ENCODE measurements at places on chromosomes 7 and 10.

GRCh38 chr10:100741378-100742075 is 3.9 kb upstream of the PAX2 start:
- DNase-seq: no peak

DNA sequence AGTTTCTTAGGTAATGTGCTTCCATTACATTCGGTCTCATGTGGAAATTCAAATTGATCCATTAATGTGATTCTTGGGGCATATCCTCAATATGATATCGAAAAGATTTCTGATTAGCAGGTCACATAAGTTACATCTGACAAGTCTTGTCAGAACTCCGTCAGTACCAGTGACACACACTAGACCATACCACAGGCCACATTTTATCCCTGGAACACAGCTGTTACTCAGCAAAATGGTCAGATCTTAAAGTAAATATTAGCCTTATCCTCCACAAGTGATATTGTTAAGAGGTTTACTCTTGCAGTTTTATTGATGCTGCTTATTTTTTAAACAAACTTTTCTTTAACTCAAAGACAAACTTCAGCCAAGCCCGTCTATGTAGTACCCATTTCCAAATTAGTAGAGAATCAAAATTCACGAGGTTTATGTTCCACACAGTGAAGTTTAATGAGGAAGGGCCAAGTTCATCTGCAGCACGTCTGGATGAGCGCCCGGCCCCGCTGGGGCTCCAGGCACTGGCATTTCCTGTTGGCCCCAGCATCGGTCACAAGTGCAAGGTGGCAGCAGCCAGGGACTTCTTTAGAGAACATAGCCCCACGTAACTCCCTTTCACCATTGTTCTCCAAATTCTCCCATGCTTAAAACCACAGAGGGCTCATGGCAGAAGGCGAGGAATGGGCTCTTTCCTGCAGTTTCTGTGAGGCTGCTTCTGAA is 132.2 kb downstream of the VIPR2 start:
- no peak for DNase-seq

DNA sequence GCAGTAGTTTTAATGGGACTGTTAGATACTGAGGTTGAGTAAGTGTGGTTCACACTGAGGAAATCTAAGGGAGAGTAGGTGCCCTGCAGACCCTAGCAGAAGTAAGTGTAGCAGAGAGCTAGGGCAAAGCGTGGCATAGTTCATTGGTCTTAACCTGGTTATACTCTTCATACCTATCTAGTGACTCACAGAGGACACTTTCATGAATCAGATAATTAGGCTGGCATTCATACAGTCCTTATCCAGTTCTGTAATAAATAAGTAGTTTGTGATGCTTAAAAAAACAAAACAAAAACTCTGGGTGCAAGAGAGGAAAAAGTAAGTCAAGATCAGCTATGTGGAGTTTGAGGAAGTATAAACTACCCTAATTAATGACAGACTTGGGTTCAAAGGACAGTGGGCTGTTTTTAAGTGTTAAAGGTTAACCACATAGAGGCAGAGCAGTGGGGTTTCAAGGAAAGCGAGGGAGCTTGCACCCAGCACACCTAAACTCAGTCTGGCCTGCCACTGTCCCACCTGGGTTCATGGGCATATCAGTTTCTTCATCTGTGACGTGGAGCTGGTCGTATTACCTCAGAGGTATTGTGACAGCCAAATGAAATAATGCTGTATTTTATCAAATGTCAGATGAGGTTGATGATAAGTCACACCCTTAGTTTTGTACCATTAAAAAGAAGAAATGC is 27.1 kb downstream of the LMTK2 start:
- peak; percentile 4 for DNase-seq

DNA sequence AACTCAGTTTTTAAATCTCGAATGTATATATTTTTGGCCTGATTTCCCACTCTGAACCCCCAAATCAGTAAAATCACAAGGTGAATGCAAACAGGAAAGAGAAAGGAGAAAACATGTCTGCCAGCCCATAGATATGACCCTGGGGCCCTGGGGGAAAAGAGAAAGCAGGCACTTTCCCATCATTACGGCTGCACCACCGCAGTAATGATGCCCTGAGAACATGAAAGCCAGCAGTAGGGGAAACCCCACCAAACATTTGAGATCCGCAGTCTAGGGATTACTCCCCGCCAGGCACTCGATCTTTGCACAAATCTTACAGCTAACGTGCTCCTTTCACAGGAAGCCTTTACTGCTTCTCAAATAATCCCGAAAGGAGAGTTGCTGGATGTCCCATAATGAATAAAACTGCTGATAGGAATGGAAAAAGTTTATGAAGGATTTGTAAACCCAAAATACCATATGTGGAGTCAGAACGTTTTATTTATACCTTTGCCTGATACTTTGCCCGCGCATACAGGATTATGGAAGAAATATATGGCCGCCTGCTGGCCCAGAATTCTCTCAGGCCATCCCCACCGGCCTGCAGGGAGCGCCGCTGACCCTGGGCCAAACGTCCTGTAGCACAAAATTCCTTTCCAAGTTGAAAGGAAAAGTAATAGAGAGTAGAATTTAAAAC is 180.0 kb upstream of the INHBA start:
- no peak for DNase-seq

- DNase-seq: no peak
These were observed 114.1 kb upstream of the MACROH2A2 start for GRCh38 chr10:69938541-69938991.

GRCh38 chr10:79203014-79203644 is 134.4 kb downstream of the ZMIZ1 start:
- no peak for DNase-seq

- DNase-seq: no peak
These were observed 48.2 kb upstream of the ANKRD1 start for GRCh38 chr10:90969121-90969534.

DNA sequence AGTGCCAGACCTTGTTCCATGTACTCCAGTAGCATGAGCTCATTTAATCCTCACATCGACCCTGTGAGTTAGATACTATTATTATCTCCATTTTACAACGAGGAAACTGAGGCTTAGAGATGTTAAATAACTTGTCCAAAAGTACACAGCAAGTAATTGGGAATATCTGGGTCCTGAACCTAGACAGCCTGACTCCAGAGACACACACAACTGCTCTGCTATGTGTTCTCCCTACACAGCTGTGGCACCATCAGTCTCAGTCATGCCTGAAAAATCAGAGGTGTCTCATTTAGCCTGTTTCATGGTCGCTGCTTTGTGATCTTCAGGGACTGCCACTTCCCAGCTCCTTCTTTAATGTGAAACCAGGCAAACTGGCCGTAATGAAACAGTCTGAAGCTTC is 56.5 kb downstream of the COL1A2 start:
- DNase-seq: no peak

GRCh38 chr10:28241741-28242399 is 61.0 kb downstream of the MPP7 start:
- DNase-seq: peak; percentile 70

DNA sequence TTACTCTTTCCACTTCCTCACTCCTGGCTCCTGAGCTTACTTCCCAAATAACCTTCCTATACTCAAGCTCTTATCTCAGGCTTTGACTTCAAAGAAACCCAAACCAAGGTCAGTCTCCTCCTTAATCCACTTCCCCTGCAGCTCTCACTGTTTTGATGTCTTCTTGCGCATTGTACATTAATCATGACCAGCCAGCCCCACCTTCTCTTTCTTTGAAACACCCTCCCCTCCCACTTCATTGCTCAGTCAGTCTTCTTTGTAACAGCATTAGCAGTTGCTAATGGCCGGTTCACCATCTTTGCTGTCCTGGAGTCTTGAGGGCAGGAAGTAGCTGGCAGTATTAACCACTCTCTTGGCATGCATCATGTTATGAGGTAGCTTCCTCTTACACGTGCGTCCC is 57.9 kb upstream of the CHCHD3 start:
- DNase-seq: no peak

DNA sequence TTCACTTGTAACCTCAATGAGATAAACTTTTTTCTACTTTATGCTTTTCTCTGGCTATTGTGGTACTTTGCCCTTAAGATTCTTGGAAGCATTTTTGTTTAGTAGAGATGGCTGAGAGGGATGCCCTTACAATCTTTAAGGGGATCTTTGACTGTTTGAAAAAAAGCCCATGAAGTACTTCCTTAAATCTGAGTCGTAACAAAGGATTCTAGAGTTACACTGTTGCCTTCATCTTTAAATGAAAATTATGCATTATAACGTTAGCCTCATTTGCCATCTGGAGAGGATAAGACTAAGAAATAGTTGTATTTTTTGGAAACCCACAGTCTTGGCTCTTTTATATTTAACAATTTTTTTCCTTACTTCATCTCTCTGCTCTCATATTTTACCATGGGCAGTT is 37.8 kb upstream of the FZD1 start:
- peak; percentile 25 for DNase-seq

DNA sequence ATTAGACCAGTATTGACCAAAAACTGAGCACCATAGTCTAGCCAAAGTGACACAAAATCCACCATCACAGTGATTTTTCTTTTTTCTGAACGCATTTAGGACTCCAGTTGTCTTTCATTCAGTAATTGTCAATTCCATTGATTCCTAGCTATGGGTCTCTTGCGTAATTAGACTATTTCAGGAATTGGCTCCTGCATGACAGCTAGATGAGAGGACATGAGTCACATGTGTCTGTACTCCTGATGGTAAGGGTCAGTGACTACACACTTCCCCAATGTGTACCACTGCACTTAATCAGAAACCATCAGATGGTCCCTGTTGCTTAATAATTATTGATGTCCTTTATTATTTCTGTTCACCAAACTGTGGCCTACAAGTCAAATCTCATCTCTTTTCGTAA is 469.5 kb downstream of the POM121L12 start:
- no peak for DNase-seq

GRCh38 chr7:99041526-99041925 is 102.4 kb downstream of the SMURF1 start:
- DNase-seq: no peak
